Stimulated activated CD4-positive, alpha-beta T cell treated with anti-CD3 and anti-CD28 coated beads, Interleukin-12 subunit alpha, Interleukin-12 subunit beta, amount 100 ng/mL, for 48 hours (primary cell): ENCODE measurements at places on chromosomes 12 and 14.

DNA sequence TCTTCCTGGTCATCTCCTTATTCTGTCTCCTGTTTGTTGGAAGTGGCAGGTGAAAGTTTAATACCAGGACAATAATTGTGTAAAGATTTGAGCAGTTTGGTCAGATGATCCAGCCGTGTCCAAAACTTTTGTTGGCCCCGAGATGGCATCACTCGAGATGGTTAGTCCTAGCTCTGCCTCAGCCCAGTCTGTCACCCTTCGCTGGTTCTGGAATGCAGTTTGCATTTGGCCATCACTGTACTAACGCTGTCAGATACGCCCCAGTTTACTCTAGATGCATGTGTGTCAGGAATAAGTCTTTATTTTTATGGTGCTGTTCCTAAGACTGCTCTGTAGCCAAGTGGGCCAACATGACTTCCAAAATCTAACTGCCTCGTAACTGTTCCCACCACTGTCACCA, 79.6 kb downstream of the MOK start:
- no peak for DNase-seq

- no peak for DNase-seq
These were observed 28.7 kb downstream of the NPAS3 start for GRCh38 chr14:32967421-32967820.

DNA sequence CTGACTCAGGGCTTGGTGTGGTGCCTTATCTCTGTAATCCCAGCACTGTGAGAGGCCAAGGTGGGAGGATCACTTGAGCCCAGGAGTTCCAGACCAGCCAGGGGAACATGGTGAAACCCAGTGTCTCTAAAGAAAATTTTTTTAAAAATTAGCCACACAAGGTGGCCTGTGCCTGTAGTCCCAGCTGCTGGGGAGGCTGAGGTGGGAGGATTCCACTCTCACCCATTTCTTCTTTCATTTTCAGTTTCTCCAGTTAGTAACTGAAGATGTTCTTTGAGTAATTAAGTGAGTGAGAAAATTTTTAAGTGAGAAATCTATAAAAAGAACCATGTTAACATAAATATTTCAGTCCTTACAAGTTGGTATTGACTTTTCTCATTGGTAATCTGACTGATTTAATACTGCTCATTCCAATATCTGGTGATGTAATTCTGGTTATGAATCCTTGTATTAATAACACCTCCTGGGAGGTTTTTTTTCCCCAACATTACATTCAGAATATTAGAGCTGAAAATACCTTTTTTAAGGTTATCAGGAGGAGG, 6.1 kb downstream of the METTL3 start:
- no peak for DNase-seq

DNA sequence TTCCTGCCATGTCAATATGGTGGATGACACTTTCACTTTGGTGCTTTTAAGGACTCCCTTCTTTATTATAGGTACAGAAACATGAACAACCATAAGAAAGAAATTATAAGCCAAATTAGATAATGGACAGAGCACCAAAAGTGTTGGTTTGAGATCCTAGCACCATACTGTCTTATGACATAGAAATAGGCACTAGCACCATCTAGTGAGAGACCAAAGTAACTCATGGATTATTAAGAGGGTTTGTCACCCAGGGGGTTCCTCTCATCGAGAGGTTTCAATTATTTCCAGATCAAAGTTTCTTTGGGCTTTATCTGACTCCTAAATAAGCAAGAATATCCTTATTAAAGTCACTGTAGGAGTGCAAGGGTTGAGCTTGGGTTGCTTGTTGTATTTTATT, 153.0 kb upstream of the DIO2 start:
- no peak for DNase-seq

- no peak for DNase-seq
These were observed 8.9 kb downstream of the TGFB3 start for GRCh38 chr14:75972801-75973421.

DNA sequence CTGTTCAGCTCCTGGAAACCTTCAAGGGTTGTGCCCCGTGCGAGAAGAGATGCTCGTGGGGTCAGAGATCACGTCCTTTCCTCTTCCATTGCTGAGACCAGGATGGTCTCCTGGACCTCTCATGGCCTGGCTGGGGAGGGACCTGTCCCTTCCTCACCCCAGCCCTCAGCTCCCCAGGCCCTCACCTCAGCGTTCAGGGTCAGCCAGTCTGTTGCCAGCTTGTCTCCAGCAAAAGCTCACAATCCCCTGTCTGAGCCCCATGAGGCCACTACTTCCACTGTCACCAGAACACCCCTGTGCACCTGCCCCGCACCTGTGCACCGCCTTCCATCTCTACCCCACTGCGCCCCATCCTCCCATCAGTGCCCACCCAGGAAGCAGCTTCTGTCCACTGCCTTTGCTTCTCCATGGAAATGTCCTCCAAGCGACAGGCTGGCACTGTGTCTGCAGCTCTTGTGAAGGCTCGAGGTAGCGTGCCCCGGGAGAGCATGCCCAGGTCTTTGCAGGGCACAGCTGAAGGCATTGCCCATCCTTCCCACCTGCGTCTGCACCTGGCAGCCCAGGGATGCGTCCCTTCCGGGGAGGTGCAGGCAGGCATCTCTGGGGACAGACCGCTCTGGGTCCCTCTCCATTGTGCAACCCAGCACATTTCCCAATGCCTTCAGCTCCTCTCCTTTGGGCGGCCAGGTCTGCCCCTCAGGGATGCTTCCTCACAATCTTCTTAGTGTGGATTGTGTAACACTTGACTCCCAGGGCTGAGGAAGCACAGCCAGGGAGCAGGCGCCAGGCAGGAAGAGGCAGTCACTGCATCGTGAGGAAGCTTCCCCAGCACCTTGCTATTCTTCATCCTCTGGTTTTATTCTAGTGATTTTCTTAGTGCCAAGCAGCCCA, 179.6 kb downstream of the ADGRD1 start:
- DNase-seq: no peak
